ENCODE measurements at places on chromosomes 7 and 10. TPM values are rescaled to one million over a fixed set of nuclear protein-coding genes. Genes with fewer than 3 reads are reported as not detected.
A peak's percentile ranks its signal among the peaks of the same experiment; 100 is the strongest.

CDK14 gene
- 10.3 TPM for polyA plus RNA-seq

TACC2 gene
- polyA plus RNA-seq, result 45.7 TPM

DNA sequence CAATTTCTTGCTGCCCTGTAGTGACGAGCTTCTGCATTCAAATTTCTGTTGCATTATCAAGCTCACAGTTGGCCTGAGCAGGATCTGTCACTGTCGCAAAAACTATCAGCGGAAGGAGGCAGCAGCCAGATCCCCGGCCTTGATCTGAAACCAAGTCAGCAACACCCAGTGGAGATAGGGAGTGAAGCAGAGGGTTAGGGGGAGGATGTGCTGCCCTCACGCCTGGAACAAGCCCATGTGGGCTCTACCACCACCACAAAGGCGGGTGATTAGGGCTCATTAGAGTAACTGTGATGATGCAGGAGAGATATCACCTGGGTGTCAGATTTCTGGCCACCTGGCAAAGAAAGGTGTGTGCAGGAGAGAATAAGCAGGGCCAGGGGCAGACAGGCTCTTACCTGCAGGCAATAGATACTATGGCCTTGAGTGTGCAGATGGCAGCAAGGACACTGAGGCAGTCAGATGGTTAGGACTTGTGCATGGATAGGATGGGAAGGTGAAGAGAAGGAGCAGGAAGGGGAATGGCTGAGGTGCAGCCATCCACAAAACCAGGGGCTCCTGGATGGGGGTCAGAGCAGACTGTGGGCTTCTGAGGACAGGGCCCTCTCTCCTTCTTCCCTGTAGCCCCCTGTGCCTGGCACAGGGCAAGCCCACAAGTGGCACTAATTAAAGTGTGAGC, 417.3 kb downstream of the RPS24 start:
- peak; percentile 66 for DNase-seq
- H3K36me3 ChIP-seq, result no peaks in the 10 kb centered on the region
- no peak overlapping the region for H3K4me3 ChIP-seq
- H3K4me1 ChIP-seq, result peaks cover 21% of the 10 kb centered on the region
- no peak overlapping the region for H3K27ac ChIP-seq

GRCh38 chr10:119541459-119542356, 811 bp downstream of the RGS10 start:
- peaks cover 4% of the 10 kb centered on the region for H3K27me3 ChIP-seq
- H3K36me3 ChIP-seq, result no peaks in the 10 kb centered on the region
- peak overlapping the region; percentile 20 for H3K4me3 ChIP-seq
- peaks cover 10% of the 10 kb centered on the region for H3K4me1 ChIP-seq
- H3K27ac ChIP-seq, result peak overlapping the region; percentile 73
- no peak for DNase-seq

GRCh38 chr10:3530783-3531645, 254.0 kb downstream of the KLF6 start:
- no peak overlapping the region for H3K4me3 ChIP-seq
- DNase-seq, result no peak
- no peak overlapping the region for H3K27ac ChIP-seq
- H3K27me3 ChIP-seq, result no peaks in the 10 kb centered on the region
- no peaks in the 10 kb centered on the region for H3K4me1 ChIP-seq

DNA sequence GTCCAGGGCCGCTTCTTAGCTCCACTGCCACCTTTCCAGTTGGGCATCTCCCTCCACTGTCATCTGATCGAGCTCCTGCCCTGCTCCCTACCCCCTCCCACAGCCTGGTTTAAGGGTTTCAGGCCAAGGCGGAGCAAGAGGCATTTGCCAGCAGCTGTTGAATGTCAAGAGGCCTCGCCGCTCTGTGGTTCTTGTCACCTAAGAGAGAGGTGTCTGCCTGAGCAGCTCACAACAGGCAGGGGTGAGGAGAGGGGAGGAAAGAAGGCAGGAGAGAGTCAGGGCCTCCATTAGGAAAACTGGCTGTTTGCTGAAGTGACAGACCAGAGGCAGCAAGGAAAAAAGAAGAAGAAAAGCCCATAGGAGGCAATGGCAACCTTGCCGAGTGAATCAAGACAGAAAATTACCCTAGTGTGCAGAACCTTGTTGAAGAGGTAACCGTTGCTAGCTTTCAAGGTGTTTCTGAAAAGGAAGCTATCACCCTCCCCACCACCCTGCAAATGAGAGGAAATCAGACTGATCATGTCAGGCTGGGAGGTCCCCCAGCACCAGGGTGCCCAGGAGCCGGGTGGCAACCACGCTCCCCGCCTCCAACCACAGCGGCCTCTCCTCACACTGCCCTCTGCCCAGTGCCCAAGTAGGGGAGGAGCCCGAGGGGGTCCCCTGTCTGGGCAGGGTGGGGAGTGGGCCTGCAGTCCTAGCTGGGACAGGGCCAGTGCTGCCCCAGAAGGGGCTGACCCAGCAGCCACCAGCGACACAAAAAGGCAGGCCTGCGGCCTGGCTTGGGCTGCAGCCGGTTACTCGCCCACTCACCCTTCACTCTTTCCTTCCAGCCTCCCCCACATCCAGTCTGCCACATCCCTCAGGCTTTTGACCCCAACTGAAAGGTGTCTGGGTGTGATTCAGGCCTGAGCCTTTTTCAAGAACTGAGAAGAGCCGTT, 7.1 kb downstream of the GATA3 start:
- H3K4me3 ChIP-seq, result no peak overlapping the region
- H3K36me3 ChIP-seq, result no peaks in the 10 kb centered on the region
- DNase-seq, result no peak
- no peak overlapping the region for H3K27ac ChIP-seq
- H3K27me3 ChIP-seq, result no peaks in the 10 kb centered on the region
